ENCODE measurements at places on chromosomes 1 and 21.

- no peak for DNase-seq
These were observed 193.8 kb downstream of the HS2ST1 start for GRCh38 chr1:87108228-87108627.

GRCh38 chr21:43921979-43922945 lies 57.2 kb downstream of the AGPAT3 start:
- DNase-seq, result peak; percentile 24

DNA sequence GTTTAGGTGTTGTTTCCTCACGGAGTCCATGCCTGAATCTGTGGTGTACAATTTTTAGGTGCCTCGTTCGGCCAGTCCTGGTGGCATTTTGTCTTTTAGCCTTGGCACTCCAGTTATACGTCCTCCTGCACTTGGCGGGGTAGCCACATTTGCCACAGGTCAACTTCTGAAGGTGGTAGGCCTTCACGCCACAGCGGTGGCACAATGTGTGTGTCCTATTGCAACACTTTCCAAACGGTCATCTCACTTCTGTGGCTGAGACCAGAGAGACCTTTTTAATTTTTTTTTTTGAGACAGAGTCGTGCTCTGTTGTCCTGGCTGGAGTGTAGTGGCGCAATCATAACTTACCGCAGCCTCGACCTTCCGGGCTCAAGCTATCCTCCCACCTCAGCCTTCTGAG lies 49.1 kb downstream of the CAMTA1 start:
- no peak for DNase-seq

- DNase-seq, result no peak
These were observed 23.1 kb upstream of the PHTF1 start for GRCh38 chr1:113782406-113782805.

DNA sequence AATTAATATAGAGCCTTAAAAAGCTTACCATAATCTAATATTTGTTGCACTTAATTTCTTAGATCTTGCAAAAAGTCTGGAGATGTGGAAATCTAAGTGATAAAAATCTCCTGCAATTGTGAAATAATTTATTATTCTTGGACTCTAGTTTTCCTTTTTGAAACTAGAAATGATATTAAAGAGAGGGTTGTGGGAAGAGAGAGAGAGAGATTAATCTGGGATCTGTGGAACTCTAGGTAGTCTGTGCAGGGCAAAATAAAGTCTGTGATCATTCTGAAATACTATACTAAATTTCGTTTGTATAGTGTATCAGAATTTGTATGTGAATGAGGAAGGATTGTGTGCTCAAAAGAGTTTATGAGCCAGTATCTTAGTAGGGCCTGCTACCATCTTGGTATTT lies 692.3 kb downstream of the RWDD3 start:
- DNase-seq, result no peak

GRCh38 chr1:63255153-63255552 lies 67.2 kb upstream of the FOXD3 start:
- DNase-seq, result no peak

- DNase-seq, result no peak
These were observed 17.9 kb upstream of the PWP2 start for GRCh38 chr21:44089001-44089911.

DNA sequence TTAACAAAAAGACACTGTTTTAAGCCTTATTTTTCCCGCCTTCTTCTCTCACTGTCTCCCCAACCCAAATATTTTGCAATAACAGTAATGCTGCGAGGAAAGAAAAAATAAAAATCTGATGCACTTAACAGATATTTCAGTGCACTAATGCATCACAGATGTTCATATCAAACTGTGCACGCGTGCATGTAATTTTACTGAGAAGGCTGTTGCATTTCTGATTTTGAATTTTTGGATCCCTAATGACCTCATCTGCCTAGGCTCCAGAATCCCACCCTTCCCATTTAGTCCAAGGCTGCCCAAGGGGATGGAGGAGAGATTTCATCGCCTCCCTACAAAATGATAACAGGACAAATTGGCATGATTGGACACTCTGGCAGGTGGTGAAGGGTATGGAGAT lies 5.5 kb downstream of the TRABD2B start:
- no peak for DNase-seq

- DNase-seq, result no peak
These were observed 71.7 kb upstream of the MROH9 start for GRCh38 chr1:170863621-170864020.

DNA sequence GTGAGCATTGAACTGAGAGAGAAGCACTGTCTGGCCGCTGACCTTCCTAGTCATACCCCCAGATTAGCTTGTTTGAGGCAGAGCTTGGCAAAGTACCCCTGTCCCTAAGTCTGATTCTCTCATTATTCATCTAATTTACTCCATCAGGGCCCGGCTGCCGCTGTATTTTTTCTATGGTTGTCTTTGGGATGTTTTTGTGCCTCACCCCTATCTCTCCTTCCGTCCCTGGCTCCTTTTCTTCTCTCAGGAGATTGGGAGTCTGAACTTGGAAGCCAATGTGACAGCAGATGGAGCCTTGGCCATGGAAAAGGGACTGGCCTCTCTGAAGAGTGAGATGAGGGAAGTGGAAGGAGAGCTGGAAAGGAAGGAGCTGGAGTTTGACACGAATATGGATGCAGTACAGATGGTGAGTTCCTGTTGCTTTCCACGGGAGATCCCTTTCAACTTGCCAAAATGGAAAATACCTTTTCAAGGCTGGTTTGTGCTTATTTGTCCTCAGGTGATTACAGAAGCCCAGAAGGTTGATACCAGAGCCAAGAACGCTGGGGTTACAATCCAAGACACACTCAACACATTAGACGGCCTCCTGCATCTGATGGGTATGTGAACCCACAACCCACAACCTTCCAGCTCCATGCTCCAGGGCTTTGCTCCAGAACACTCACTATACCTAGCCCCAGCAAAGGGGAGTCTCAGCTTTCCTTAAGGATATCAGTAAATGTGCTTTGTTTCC lies 53.9 kb downstream of the LAMC2 start:
- no peak for DNase-seq

GRCh38 chr1:57772580-57773195 lies 348.8 kb upstream of the DAB1 start:
- no peak for DNase-seq

DNA sequence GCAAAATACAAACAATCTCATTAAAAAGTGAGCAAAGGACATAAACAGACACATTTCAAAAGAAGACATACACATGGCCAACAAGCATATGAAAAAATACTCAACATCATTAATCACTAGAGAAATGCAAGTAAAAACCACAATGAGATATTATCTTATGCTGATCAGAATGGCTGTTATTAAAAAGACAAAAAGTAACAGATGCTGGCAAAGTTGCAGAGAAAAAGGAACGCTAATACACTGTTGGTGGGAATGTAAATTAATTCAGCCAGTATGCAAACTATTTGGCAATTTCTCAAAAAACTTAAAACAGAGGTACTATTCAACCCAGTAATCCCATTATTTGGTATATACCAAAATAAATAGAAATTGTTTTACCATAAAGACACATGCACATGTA lies 32.2 kb upstream of the TNFSF18 start:
- DNase-seq, result no peak

DNA sequence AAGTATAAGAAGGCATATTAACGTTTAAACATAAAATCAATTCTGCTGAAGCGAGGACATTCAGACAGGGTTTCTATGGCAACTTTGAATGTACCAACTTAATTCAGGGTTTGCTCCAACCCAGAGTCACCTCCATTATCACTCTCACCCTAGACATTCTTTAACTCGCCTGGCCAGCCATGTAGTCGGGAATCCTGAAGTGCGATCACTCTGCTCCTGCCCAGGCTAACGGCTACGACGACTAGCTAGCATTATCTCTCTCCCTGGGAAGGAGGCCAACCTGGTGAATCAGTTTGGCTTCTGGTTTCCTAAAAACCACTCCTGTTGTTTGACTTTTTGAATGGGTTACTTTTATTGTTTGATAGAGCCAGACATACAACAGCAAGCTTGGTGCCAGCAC lies 38.9 kb upstream of the ZBTB18 start:
- no peak for DNase-seq

DNA sequence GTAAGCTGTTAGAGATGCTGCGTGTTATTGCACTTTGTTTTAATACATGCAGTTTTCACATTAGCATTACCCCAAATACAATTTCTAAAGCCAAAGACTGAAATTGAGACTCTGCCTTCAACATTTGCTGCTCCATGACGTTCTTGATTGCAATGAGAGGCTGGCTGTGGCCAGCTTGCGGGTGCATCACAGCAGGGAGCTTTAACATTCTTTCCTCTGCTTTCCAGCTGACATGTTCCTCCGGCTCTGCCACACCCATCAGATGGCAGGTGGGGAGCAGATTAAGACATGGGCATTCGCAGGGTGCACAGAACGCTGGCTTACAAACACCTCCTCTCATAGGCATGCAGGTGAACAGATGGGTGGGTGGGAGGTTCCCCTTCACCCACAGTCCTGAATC lies 314.1 kb downstream of the DISC1 start:
- DNase-seq, result no peak

DNA sequence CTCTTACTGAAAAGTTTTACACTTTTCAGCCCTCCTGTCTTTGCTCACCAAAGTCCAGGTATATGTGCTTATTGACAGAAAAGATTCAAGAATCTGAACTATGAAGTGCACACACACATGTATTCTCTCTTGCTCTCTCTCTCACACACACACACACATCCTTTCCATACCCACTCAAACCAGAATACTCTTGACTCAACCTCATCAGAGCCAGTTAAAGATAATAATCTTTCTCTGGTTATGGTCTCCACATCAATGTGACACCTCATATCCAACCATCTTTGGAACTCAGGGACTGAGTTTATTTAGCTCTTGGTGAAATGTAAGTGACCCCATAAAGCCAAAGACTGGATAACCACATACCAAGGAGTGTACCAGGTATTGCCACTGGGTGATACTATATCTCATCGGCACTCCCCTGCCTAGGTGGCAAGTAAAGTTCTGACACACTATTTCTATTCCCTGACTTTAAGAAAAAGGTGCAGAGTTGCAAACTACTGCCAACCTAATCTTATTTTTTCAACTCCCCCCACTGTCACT lies 24.9 kb upstream of the RGS8 start:
- DNase-seq, result no peak

DNA sequence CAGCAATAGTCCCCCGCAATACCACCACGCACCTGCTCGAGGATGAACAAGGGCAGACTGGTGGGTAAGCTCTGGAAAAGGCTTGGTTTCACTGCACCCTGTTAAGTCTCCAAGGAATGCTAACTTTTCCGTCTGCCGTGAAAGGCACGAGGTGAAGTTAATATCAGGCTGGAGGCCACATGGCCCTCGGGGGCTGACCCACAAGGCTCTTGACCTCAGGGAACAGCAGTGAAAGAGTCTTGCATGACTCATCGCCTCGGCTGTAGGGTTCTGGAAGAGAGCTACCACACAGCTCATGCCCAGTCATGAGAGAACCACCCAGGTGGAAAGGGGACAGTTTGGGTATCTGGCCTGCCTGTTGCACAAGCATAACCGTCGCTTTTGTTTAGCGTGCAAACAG lies 24.7 kb downstream of the SCCPDH start:
- no peak for DNase-seq

- no peak for DNase-seq
These were observed 90.7 kb upstream of the PKN2 start for GRCh38 chr1:88593358-88593757.

- DNase-seq, result no peak
These were observed 1058.0 kb upstream of the ADGRL4 start for GRCh38 chr1:80064524-80064923.

- DNase-seq, result no peak
These were observed 143.5 kb downstream of the C1orf94 start for GRCh38 chr1:34320053-34320669.

- DNase-seq, result no peak
These were observed 90.7 kb upstream of the WLS start for GRCh38 chr1:68322837-68323687.

DNA sequence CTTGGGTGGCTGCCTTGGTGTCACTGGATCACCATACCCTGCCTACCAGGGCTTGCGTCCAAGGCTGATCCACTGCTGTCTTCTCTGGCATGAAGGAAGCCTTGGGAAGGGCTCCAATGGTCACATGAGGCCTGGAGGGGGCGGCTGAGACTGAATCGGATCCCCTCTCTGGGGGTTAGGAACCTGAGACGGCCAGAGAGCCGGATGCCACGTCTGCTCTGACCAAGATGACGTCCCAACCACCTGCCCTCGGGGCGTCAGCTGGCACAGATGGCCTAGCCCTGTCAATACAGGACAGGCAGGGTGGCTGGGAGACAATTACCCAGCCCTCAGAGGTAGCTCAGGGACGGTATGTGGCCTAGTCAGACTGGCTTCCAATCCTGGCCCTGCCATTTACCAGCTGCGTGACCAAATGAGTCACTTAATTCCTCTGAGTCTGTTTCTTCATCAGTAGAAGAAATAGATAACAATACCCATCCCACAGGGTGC lies 5.4 kb downstream of the TRIM62 start:
- DNase-seq, result no peak

GRCh38 chr1:12665511-12665910 lies 21.6 kb downstream of the AADACL4 start:
- DNase-seq, result no peak

DNA sequence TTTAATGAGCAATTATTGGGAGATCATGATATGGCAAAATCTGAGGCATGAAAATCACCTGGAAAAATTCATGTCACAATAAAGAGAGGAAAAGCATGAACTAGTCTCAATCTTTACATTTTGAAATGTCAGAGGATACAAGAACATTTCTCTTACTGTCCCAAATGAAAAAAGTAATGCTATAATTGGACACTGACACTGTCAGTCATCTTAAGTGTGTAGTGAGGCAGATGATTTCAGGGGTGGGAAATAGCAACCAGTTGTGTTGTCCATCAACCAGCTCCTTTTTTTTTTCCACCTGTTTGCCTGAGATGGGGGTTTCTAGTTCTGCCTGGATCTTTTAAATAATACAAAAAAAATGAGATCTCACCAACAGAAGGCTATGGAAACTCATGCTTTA lies 646.2 kb downstream of the KCNT2 start:
- no peak for DNase-seq
